RCC 7860 (cell line): ENCODE measurements at places on chromosomes 12 and 14.
A peak's percentile ranks its signal among the peaks of the same experiment; 100 is the strongest.

- DNase-seq = peak; percentile 69
These were observed 117.7 kb downstream of the ZFP36L1 start for GRCh38 chr14:68675233-68675577.

DNA sequence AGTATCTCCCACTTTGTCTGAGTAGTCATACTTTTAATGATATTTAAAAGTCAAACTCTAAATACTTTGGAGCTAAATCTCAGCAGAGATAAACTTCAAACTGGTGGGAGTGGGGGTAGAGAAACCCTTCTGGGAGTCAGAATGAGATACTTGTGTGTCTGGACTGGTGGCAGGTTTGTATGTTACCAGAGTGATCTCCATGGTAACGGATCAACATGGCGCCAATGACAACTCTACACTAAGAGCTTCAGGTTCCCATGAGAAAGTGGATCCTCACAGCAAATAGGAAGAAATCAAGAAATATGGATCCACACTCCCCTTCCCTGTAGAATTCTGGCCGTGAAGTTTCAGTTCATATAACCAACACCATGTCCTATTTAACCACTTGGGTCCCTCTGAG is 121.9 kb downstream of the ETV6 start:
- DNase-seq = peak; percentile 56

GRCh38 chr14:44030831-44031383 is 476.2 kb downstream of the FSCB start:
- DNase-seq = no peak

- DNase-seq = no peak
These were observed 41.6 kb upstream of the CDK17 start for GRCh38 chr12:96441816-96442215.

- no peak for DNase-seq
These were observed at the start of gene TBX5 for GRCh38 chr12:114405519-114406271. TSS of gene TBX5 (minus strand) at chr12:114406144. CDS start at chr12:114403898, 2,246 bp downstream.

GRCh38 chr14:104100171-104101085 is 14.9 kb downstream of the ASPG start:
- no peak for DNase-seq

DNA sequence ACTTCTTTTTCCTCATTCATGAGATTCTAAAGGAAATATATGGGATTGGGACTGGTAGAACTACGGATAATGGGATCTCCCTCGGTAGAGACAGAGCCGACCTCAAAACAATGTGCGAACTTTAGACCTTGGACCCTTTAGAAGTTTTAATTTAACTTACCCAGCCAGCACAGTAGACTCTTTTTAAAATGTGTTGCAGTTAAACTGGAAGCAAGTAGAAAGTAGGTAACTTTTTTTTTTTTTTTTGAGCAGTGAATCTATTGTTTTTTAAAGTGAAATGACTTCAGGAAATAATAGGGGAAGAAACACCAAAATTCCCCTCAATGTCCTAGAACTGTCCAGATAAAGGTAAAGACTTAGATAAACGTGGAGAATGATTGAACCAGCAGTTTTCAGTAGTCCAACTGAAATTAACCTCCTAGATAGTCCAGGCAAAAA is 1.1 kb upstream of the ATXN2 start:
- no peak for DNase-seq

- DNase-seq = no peak
These were observed 214.1 kb upstream of the PLEKHG7 start for GRCh38 chr12:92488735-92489134.
